Fibroblast of skin of right biceps (primary cell): ENCODE measurements at places on chromosomes 3 and 15.

GRCh38 chr3:120622457-120622856 lies 26.3 kb downstream of the NDUFB4 start:
- no peak for DNase-seq

GRCh38 chr15:80179935-80180334 lies 27.1 kb downstream of the FAH start:
- no peak for DNase-seq

- peak; percentile 91 for DNase-seq
These were observed 619.1 kb upstream of the BCHE start for GRCh38 chr3:166456286-166456685.

GRCh38 chr3:190366133-190366532 lies 21.8 kb upstream of the CLDN16 start:
- peak; percentile 35 for DNase-seq

- no peak for DNase-seq
These were observed 8.8 kb downstream of the CHST2 start for GRCh38 chr3:143128227-143128955.

DNA sequence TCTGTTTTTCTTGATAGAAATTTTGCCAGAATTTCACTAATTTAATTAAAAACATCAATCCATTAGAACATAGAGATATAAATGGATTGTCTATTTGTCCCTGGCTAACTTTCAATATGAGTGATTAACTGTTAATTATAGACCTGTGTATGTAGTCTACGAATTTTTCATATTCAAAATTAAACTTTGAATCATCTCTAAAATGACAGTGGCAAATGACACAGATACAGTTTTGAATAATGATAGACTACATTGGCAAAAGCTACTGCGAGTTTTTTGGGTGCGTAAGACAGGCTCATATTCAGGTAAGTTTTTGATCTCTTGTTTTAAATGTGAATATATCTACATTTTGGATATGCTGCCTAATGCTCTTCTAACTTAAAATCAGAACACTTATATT lies 86.0 kb upstream of the TBC1D5 start:
- no peak for DNase-seq

GRCh38 chr3:184351511-184352148 lies 9.8 kb downstream of the CLCN2 start:
- DNase-seq, result no peak

DNA sequence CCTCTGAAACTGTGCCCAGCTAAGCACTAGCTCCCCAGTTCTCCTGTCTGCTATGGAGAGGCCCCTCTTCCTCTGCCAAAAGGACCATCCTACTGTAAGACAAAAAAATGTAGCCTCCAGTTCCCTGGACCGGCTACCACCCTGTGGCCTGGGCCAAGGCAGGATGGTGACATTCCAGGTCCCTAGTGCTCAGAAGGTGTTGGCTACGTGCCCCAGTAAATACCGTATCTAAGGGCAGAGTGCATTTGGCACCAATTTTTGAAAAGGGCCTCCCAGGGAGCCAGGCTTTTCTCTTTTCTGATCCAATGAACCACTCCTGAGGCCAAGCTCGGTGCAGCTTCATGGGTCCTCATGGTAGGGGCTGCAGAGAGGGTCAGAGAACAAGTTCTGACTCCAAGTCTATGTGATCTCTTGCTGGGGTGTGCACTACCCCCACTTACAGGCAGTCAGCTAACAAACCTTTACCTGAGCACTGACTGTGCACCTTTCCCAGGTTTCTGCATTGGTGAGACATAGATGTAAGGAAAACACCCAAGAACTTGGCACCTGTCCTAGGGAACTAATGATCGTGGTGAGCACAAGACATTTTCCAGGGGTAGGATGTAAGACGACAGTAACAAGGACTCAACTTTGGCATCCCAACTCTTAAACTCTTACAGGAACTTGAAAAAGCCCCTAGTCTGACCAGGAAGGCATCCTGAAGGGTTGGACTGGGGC lies 32.6 kb downstream of the TLE3 start:
- DNase-seq, result no peak

DNA sequence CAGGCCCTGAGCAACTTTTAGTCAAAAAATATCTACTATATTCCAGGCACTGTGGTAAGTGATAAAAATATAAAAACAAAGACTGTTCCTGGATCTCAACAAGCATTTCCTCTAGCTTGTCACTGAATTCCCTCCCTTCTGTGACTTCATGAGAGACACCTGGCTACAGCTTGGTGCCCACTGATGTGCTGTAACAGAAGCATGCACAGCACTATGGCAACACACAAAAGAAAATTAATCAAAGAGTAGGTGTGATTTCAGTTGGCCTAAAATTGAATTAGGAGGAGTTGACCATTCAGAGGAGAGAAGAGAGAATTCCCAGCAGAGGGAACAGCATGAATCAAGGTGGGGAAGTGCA lies 158.9 kb upstream of the LPP start:
- DNase-seq, result no peak

- DNase-seq, result no peak
These were observed 34.0 kb downstream of the TOPBP1 start for GRCh38 chr3:133627789-133628188.

- no peak for DNase-seq
These were observed 95.5 kb upstream of the NPHP3 start for GRCh38 chr3:132817646-132818177.

GRCh38 chr3:171455603-171456550 lies 4.3 kb downstream of the TNIK start:
- DNase-seq, result no peak

- DNase-seq, result peak; percentile 78
These were observed 240.3 kb upstream of the PEX5L start for GRCh38 chr3:180277041-180277440.

GRCh38 chr3:141360888-141361598 lies 7.3 kb upstream of the ZBTB38 start:
- DNase-seq, result peak; percentile 93

DNA sequence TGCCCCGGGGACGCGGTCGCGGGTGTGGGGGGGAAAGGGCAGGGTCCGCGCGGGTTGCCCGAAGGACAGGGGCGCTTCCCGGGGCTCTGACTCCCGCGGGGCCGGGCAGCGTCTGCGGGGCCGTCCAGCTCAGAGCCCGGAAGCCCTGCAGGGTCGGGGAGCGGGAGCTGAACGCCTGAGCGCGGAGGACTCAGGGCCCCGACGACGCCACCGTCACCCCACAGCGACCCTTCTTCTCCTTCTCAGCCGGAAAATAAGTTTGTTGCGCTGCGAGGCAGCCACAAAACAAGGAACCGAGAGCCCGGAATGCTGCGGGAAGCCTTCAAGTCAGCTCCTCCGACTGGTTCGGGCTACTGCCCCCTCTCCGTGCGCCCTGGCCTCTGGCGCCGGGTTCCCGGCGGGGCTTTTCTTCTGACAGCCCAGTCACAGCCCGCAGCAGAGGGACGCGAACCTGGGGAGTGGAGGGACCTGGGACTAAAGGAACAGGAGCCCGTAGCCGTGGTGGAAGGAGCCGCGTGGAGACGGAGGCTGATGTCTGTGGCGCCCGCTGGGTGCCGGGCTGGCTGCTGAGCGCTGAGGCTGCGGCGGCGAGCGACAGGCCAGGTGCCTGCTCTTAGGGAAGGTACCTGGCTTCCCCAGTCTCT lies 484 bp downstream of the CNTN4 start:
- DNase-seq, result peak; percentile 12

DNA sequence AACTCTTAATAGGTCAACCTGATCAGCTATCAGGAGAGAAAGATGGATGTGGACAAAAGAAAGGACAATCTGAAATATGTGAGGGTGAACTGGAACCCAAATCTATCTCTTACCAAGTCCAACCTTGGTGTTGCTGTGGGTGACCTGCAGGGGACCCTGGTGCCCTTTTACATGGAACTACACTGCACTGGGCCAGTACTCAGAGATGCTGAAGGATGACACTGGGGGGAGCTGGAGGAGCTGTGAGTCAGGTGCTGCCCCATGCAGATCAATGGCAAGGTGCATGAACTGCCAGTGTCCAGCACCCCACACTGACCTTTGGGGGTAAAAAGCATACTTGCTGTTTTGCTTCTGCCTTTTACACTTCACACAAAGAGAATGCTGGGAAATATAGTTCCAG lies 55.6 kb upstream of the TBC1D5 start:
- no peak for DNase-seq

DNA sequence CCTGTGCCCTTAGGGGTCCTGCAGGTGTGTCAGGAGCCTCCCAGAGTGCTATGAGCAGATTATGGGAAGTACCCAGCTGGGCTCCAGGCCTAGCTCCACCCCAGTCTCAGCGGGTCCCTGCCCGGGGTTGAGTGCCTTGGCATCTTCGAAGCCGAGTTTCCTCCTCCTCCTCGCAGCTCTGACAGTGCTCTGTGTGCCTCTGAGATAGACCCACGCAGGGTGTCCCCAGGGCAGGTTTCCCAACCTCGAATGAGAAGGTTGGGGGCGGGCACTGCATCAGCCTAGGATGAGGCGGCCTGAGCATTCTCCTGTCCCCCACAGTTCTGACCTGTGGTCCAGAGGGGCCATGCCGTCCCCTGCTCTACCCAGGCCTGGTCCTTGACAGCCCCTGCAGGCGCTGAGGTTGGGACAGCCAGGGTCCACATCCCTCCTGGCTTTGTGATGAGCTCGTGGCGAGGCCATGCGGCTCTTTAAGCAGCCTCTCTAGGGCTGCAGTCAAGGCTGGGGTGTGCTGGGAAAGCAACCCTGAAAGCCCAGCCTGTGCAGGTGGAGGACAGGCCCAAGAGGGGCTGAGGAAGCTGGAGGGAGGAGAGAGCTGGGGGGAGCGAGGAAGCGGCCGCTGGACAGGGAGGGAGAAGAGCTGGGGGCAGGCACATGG lies 20.2 kb upstream of the SKOR1 start:
- no peak for DNase-seq

DNA sequence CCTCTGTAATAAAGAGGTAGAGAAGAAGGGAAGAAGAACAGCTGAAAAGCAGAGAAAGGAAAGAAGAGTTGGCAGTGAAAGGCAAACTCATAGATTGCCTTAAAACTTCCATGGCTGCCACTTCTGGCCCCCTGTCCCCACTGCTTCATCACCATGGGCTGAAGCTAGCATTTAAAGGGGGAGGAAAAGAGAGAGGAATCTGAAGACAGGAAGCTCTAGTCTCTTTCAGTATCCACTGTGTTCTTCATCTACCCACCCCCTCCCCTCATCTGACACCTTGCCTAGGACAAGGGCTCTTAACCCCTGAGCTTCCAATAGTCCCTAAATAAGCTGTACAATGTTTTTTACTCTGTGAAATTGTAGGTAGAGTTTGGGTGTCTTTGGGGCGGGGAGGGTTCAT lies 60.6 kb downstream of the ALCAM start:
- no peak for DNase-seq

GRCh38 chr3:152638707-152639450 lies 196.1 kb upstream of the P2RY1 start:
- DNase-seq, result peak; percentile 15

DNA sequence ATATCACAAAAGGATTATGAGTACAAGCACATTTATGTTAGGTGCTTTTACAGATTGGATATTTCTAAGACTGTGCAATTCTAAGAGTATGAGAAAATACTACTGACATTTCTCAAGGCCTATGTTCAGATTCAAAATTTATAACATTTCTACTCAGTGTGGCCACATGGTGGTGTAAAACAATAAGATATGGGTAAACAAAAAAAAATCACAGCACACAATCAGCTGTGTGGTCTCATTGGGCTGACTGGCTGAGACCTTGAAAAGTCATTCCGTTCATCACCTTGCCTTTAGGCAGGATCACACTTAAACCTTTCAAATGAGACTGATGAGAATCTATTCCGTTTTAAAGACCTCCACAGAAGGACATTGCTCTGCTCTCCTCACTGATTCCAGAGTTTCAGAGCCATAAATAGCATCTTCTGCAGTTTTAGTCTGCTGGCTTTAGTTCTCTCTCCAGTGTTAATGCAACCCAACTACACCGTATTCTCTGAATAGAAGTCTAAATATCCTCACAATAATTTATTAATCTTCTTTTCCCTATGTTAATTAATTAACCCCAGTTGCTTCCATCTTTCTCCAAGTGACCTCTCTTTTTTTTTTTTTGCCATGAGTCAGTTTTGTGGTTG lies 158.2 kb downstream of the SPATA16 start:
- DNase-seq, result no peak

GRCh38 chr3:59128685-59129084 lies 78.9 kb upstream of the CFAP20DC start:
- DNase-seq, result no peak

DNA sequence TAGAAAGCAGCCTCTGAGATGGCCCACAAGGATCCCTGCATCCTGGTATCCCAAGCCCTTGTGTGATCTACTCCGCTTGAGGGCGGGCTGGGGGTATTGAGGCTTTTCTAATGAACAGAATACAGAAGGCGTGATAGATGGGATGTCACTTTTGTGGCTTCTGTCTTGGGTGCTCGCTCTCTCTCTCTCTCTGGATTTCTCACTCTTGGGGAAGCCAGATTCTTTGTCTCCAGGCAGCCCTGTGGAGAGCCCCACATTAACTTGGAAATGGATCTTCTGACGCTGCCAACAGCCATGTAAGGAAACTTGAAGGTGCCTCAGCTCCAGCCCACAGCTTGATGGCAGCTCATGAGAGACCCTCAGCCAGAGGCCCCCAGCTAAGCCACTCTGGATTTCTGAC lies 26.9 kb upstream of the SEC62 start:
- DNase-seq, result no peak

DNA sequence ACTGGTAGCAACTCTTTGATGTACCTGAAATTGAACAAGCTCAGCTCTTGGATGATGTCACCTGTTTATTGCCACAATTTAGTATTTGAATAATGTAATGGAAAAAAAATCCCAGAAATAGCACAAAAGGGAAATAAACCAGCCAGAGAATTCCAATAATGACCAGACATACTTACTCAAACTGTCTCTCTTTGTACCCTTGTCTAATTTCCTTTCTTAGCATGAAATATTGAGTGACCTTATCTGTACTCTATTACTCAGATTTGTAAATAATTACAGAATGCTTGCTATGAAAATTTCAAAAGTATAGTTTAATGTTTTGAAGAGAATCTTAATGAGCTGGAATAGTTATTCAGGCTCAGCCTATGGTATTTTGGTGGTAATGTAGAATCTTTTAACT lies 555.4 kb upstream of the SGO1 start:
- peak; percentile 1 for DNase-seq

DNA sequence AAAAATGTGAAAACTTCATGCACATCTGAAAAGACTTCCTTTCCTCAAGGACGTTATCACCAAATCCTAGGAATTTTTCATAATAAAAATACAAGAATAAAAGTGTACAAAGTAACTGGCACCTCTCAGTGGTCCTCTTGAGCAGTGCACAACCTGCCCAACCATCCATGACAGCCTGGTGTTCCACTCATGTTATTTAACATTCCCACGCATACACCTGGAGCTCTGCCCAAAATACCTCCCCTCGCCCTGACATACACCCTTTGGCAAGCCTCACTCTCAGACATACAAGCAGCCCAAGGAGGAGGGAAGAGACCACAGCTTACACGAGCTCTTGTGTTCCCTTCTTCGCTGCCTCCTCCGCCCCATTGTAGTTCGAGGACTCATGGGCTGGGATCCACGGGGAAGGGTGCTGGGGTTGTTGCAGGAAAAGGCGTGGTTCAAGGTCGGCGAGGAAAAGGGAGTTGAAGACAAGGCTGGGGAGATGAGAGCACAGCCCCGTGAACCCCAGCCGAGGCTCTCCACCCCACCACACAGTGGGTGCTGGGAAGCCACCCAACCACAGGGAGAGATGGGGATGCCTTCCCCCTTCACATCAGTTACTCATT lies 23.3 kb downstream of the GRIP2 start:
- no peak for DNase-seq
